ENCODE measurements at places on chromosomes 1 and 21. TPM values are rescaled to one million over a fixed set of nuclear protein-coding genes. Genes with fewer than 3 reads are reported as not detected.

The CASP9 gene
- total RNA-seq: 5.5 TPM

The ST6GALNAC5 gene
- total RNA-seq: 1.1 TPM

The DNAJC28 gene
- total RNA-seq: 1.5 TPM

The TBX15 gene
- 0.18 TPM for total RNA-seq

The TSACC gene
- total RNA-seq: not detected

The MTMR11 gene
- 2.4 TPM for total RNA-seq

The SEMA6C gene
- 0.43 TPM for total RNA-seq

The ARMH1 gene
- 0.71 TPM for total RNA-seq

The WLS gene
- 109 TPM for total RNA-seq

The ETS2 gene
- 41.2 TPM for total RNA-seq

The SLC25A34 gene
- total RNA-seq: 0.37 TPM

The AVPR1B gene
- not detected for total RNA-seq

The RGS8 gene
- total RNA-seq: not detected

The RHBG gene
- total RNA-seq: not detected

The GSTM1 gene
- total RNA-seq: 9.6 TPM

The GJA8 gene
- total RNA-seq: not detected

The ARHGEF16 gene
- total RNA-seq: under 0.01 TPM

The ICOSLG gene
- 0.65 TPM for total RNA-seq

The ABCG1 gene
- 2.7 TPM for total RNA-seq

The SLC1A7 gene
- total RNA-seq: 1.00 TPM

The SELENBP1 gene
- total RNA-seq: 75.7 TPM

The CRP gene
- not detected for total RNA-seq

The CNR2 gene
- total RNA-seq: not detected

The AGO3 gene
- 10.1 TPM for total RNA-seq

The STUM gene
- not detected for total RNA-seq

The B3GALT5 gene
- not detected for total RNA-seq

The KRTAP21-2 gene
- total RNA-seq: not detected

The CFH gene
- 238 TPM for total RNA-seq

The SLFNL1 gene
- total RNA-seq: 0.28 TPM

The CD101 gene
- total RNA-seq: 0.14 TPM

The SPATA46 gene
- not detected for total RNA-seq

The C1orf232 gene
- total RNA-seq: not detected

The C1orf122 gene
- 18.7 TPM for total RNA-seq

The FCRLB gene
- 1.1 TPM for total RNA-seq

The TINAGL1 gene
- 21.1 TPM for total RNA-seq

The DMBX1 gene
- total RNA-seq: not detected

The FTCD gene
- 0.14 TPM for total RNA-seq

The ADORA3 gene
- total RNA-seq: not detected

The FOXE3 gene
- total RNA-seq: not detected

The FMO2 gene
- total RNA-seq: 0.28 TPM

The KIAA0040 gene
- 0.14 TPM for total RNA-seq

The TMEM269 gene
- total RNA-seq: under 0.01 TPM

The SEC16B gene
- 1.7 TPM for total RNA-seq

The MROH9 gene
- total RNA-seq: not detected

The LCK gene
- not detected for total RNA-seq
